ENCODE measurements at places on chromosomes 7 and 10.

- no peak for DNase-seq
These were observed 4.1 kb upstream of the CALML5 start for GRCh38 chr10:5503477-5503835.

DNA sequence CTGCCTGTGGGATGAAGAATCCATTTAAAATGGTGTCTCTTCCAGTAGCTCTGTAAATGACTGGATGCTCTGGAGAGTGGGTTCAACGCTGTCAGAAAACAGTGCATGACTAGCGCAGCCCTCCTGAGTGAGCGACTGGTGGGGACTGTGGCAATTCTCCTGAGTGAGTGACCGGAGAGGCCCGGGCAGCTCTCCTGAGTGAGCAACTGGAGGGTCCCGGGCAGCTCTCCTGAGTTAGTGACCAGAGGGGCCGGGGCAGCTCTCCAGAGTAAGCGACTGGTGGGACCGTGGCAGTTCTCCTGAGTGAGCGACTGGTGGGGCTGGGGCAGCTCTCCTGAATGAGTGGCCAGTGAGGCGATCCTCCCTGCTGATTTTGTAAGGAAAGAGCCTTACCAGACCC is 85.5 kb downstream of the WDR37 start:
- DNase-seq = no peak

DNA sequence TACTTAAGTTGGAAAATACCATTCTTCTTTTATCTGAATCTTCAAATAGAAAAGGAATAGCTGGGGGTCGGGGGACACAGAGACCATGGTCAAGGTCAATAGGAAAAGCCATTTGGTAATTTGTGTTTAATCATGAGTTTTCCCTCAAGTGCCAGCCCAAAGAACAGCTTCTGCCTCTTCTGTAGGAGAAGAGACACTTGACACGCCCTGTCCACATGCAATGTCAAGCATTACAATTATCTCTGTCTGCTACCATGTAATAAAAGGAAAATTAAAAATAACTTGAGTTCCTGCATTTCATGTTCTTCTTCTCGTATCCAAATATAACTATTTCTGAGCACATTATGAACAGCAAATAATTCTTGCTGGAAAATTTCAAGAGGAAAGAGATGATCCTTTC is 241.7 kb downstream of the IPMK start:
- DNase-seq = no peak

DNA sequence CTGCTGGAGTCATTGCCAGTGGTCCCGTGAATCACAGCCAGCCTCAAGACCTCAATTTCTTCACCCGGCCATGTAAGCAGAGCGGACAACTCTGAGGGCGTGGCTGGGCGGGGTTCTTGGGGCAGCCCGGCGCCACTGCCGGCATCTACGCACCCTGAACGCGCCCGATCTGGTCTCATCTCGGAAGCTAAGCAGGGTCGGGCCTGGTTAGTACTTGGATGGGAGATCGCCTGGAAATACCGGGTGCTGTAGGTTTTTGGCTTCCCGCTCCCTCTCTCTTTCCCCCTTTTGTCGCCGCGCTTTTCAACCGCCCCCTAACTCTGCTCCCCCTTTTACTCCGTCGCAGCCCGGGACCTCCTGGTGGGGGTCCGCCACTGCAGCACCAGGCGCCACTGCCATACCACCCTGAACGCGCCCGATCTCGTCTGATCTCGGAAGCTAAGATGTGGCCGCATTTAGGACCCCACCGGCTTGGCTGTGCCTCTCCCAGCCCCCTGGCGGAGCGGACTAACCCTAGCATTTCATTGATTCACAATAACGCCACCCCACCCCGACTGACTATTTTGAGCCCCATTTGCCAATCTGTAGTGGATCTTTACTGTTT is 25.3 kb downstream of the GARIN1A start:
- DNase-seq = peak; percentile 2

Measured in stimulated activated CD4-positive, alpha-beta T cell treated with anti-CD3 and anti-CD28 coated beads, Interleukin-1b, Interleukin-23, amount 100 ng/mL, for 1 hour (primary cell).